ENCODE measurements at places on chromosomes 6 and 20. TPM values are rescaled to one million over a fixed set of nuclear protein-coding genes. Genes with fewer than 3 reads are reported as not detected.

Gene VGLL2
- not detected for total RNA-seq

Gene RRAGD
- 15.4 TPM for total RNA-seq

Gene TMEM217
- total RNA-seq: 4.8 TPM

Gene PNRC1
- 42.6 TPM for total RNA-seq

Gene PRR18
- not detected for total RNA-seq

Gene ADGB
- not detected for total RNA-seq

Gene FAM209A
- not detected for total RNA-seq

Gene SLC22A16
- not detected for total RNA-seq

Gene CENPQ
- 3.4 TPM for total RNA-seq

Gene DDO
- not detected for total RNA-seq

Gene KCNB1
- total RNA-seq: not detected

Gene POPDC3
- 4.3 TPM for total RNA-seq

Gene LRRN4
- 16.6 TPM for total RNA-seq

Gene MRAP2
- 0.21 TPM for total RNA-seq

Gene FAM209B
- not detected for total RNA-seq

Gene KIF13A
- 36.0 TPM for total RNA-seq

Gene NKX2-2
- not detected for total RNA-seq

Gene HSD17B8
- 48.0 TPM for total RNA-seq

Gene TTK
- total RNA-seq: 0.64 TPM

Gene PHACTR2
- total RNA-seq: 29.8 TPM
